ENCODE measurements at places on chromosomes 11 and 22. TPM values are rescaled to one million over a fixed set of nuclear protein-coding genes. Genes with fewer than 3 reads are reported as not detected.

ANGPTL5 gene
- total RNA-seq = not detected

NLRP6 gene
- not detected for total RNA-seq

DNA sequence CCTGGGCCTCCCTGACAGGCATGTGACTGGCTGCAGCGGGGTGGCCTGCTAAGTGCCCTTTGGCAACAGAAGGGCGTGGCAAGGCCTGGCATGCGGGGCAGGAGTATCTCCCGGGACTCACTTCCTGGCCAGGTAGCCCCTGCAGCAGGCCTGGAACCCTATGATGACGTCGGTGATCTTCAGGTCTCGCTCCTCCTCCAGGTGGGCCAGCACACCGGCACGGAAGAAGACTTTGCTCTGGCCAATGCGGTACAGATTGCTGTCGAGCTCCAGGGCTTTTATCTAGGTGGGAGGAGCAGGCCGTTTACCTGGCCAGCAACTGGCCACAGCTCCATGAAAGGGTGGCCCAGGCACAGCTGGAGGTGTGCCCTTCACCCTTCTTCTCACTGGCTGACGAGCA is 50.9 kb downstream of the APOL1 start:
- H3K36me3 ChIP-seq = peaks cover 54% of the 10 kb centered on the region
- no peak for DNase-seq
- H3K4me3 ChIP-seq = no peak overlapping the region

DHCR7 gene
- 115 TPM for total RNA-seq

PTPRCAP gene
- 1.4 TPM for total RNA-seq

Data from HCT116 (cell line).